Activated T-helper 2 cell treated with anti-CD3 and anti-CD28 coated beads, Interferon-gamma antibody, Interleukin-2, Interleukin-4, amounts not matched to agents 10 μg/mL and 5 μg/mL and 100 μg/mL, durations not matched to agents 14 hours and 24 hours and 36 hours (primary cell): ENCODE measurements at places on chromosomes 2 and 18.

- H3K4me3 ChIP-seq, result no peak overlapping the region
- no peak overlapping the region for H3K27ac ChIP-seq
- no peak for DNase-seq
- H3K4me1 ChIP-seq, result no peaks in the 10 kb centered on the region
- H3K27me3 ChIP-seq, result peaks cover 3% of the 10 kb centered on the region
Observed at GRCh38 chr2:157067562-157067961, 189.9 kb upstream of the GALNT5 start.

- H3K36me3 ChIP-seq, result peaks cover 36% of the 10 kb centered on the region
- H3K4me1 ChIP-seq, result peaks cover 44% of the 10 kb centered on the region
- H3K27ac ChIP-seq, result no peak overlapping the region
- no peaks in the 10 kb centered on the region for H3K27me3 ChIP-seq
- no peak for DNase-seq
- no peak overlapping the region for H3K4me3 ChIP-seq
Observed at GRCh38 chr18:63173983-63174382, 145.6 kb downstream of the BCL2 start.

- H3K36me3 ChIP-seq, result no peaks in the 10 kb centered on the region
- peaks cover 4% of the 10 kb centered on the region for H3K27me3 ChIP-seq
- H3K4me1 ChIP-seq, result no peaks in the 10 kb centered on the region
- H3K27ac ChIP-seq, result no peak overlapping the region
Observed at GRCh38 chr2:203470371-203470770, 64.7 kb downstream of the RAPH1 start.

DNA sequence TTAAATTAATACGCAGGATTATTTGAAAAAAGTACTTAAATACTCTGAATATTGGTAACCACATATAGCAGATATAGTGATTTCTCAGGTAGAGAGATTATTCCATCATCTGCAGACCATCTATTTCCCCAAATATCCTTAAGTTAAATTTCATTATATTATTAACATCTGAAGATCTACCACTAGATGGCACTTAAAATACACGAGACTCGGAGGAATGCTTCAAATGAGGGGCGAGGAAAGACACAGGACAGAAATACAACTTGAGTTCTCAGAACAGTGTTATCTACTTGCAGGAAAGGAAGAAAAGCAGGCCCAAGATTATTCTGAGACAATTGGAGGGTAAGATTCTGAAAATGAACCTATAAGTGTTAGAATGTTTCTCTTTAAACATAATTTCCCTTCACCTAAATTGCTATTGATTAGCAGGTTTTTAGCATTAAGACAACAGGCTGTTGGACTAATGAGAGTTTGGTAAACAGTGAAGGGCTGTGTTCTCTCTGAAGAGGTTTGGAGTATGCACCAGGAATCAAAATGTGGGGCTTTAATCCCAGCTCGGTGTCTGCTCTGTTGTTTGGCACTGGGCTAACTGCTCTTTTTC, 76.9 kb upstream of the GCFC2 start:
- no peak overlapping the region for H3K27ac ChIP-seq
- no peaks in the 10 kb centered on the region for H3K4me1 ChIP-seq
- peaks cover 1% of the 10 kb centered on the region for H3K27me3 ChIP-seq
- H3K4me3 ChIP-seq, result no peak overlapping the region
- DNase-seq, result no peak
- H3K36me3 ChIP-seq, result no peaks in the 10 kb centered on the region

- no peak overlapping the region for H3K4me3 ChIP-seq
- no peak for DNase-seq
- H3K27me3 ChIP-seq, result no peaks in the 10 kb centered on the region
Observed at GRCh38 chr2:43270930-43271615, 44.7 kb upstream of the ZFP36L2 start.

- no peak overlapping the region for H3K4me3 ChIP-seq
- no peaks in the 10 kb centered on the region for H3K27me3 ChIP-seq
- no peak overlapping the region for H3K27ac ChIP-seq
- no peak for DNase-seq
- no peaks in the 10 kb centered on the region for H3K36me3 ChIP-seq
- no peaks in the 10 kb centered on the region for H3K4me1 ChIP-seq
Observed at GRCh38 chr2:185441486-185442005, 297.1 kb upstream of the FSIP2 start.

- peaks cover 21% of the 10 kb centered on the region for H3K4me1 ChIP-seq
- no peak overlapping the region for H3K4me3 ChIP-seq
- DNase-seq, result no peak
- H3K36me3 ChIP-seq, result peaks cover 14% of the 10 kb centered on the region
- no peak overlapping the region for H3K27ac ChIP-seq
Observed at GRCh38 chr2:128198656-128199055, 107.7 kb downstream of the UGGT1 start.
